ENCODE measurements at places on chromosomes 13 and 19.

DNA sequence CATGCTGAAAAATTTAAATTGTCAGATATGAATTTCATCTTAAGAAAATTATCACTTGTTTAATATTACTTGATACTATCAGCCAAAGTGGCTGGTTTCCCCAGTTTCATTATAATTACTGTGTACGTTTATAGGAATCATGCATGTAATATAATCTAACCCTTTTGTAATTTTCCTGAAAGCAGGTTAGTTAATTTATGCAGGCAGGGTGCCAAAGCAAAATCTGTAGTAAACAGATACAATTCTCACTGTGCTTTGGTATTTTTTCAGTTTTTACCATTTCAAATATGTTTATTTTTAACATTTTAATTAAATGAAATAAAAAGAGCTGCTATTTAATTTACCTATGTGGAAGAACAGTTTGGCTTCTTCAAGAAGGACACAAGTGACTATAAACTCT, 1227.5 kb upstream of the MIR17HG start:
- no peak for DNase-seq

DNA sequence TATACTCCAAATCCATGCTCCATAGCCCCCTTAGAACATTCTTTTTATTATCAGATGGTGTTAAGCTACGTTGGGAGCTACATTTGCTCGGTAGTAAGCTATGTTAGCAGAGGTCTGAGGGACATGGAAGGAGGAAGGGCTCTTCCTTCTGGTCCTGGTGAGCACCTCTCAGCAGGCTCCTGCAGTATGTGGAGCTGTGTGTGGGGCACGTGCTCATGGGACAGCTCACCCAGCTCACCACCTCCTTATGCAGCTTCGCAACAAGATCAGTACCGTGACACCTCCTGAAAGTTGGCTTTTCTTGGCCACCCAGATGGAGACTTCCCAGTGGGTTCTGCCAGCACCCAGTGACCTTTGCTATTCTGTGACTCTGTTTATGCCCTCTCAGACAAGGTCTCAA, 400.5 kb upstream of the SLC10A2 start:
- DNase-seq: no peak

DNA sequence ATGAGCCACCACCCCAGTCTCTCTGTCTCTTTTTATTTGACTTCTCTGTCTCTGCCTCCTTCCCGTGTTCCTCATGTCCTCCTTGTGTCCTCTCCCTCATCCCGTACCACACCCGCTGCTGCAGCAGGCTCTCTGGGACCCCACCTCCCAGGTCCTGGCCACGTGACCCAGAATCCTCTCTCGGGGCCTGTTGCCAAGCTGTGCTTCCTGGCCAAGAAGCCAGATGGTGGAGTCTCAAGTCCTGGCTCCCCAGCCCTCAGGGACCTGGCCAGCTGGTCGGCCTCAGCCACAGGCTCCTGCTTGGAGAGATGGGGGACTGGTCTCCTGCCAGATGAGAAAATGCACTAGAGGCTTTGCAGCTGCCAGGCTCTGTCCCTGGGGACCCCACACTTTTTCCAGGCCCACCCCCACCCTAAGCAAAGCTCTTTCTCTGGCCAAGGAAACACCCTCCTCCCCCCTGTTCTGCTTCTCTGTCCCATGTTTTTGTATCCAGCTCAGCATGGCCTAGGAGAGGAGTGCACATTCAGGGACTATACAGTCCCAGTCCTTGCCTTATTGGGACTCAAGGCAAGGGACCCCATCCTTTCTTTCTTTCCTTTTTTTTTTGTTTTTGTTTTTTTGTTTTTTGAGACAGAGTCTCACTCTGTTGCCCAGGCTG, 34.3 kb upstream of the SHKBP1 start:
- no peak for DNase-seq

- no peak for DNase-seq
Measured at GRCh38 chr13:41452462-41452861, 4.9 kb upstream of the RGCC start.

- no peak for DNase-seq
Measured at GRCh38 chr19:2331601-2332246, 3.2 kb downstream of the SPPL2B start.

DNA sequence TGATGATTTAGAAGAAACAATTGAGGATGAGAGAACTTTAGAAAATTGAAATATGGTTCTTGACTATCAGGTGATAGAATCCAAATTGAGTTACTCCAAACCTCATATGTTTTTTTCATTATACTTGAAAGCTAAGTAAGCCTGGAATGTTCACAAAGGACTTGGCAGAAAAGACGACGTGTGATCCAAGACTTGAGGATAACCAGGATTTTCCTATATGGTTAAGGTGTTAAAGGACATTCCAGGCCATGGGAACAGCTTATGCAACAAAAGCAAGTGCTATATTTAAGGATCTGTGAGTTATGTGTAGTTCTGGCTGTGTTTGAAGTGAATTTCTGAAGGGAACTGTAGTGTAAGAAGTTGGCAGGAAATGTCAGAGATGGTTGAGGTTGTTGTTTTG, 52.5 kb downstream of the SLITRK1 start:
- DNase-seq: no peak

DNA sequence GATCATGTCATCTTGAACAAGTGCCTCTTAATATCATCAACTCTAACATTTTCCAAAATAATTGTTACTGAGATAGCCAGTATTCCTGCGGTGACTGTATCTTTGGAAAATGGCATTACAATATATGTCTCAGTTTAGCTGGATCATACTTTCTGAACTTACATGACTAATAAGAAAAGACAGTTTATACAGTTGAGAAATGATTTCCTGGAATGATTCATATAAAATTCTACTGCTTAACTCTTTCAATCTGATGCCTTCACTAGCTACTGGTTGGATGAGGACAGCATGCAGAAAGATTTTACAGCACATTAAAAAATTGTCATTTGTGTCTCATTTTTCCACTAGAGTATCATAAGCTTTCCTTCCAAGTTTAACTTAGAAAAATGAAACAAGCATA, 302.1 kb downstream of the PCDH17 start:
- no peak for DNase-seq

Measured in activated CD8-positive, alpha-beta memory T cell treated with anti-CD3 and anti-CD28 coated beads for 1 hour (primary cell).